Posterior vena cava (tissue), 2 donors: ENCODE measurements at places on chromosomes 5 and 9. TPM values are rescaled to one million over a fixed set of nuclear protein-coding genes. Genes with fewer than 3 reads are reported as not detected.

DNA sequence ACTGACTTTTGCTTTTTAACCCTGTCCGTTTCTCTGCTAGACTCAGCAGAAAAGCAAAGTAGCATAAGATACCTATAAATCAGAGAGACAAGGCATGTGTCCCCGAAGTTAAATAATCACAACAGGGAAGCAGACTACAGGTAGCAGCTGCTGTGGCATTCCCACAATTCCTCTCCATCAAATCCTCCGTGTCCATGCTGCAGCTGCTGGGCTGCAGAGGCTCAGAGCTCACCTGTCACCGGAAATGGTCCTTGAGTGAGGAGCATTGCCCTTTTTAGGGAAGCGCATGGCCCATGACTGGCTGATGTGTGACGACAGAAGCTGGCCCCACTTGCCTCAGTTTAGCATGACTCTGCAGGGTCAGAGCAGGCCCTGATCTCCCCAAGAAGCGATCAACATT lies 125.0 kb downstream of the MSX2 start:
- DNase-seq = no peak

GRCh38 chr5:131994533-131995226 lies 16.8 kb downstream of the ACSL6 start:
- DNase-seq = peak; percentile 57

GRCh38 chr9:71909887-71910649 lies 925 bp downstream of the ABHD17B start:
- DNase-seq = peak; percentile 85

TENT4A gene
- 24.3 TPM for total RNA-seq

- no peak for DNase-seq
Measured at GRCh38 chr9:99326112-99326916, 104.2 kb downstream of the SEC61B start.

PPP3R2 gene
- not detected for total RNA-seq

CDH9 gene
- not detected for total RNA-seq

DNA sequence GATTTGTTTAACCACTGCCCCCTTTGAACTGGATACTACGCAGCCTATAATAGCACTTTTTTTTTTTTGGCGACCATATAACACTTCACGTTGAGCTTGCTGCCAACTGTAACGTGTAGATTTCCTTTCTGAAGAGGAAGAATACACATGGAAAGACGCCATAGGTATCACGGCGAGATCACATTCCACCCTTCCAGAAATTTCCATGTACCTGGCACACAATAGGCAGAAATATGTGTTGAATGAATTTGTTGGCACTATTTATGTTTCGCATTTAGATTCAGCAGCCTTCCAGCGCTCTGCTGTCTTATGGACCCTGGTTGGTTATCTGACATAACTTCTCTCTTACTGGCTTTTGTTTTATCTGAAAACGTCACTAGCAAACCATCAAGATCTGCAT lies 250.3 kb downstream of the SLIT3 start:
- DNase-seq = no peak

CANX gene
- total RNA-seq = 525 TPM

FAM81B gene
- not detected for total RNA-seq

GRXCR2 gene
- total RNA-seq = not detected

GRCh38 chr5:58351190-58351589 lies 108.7 kb downstream of the PLK2 start:
- DNase-seq = no peak

- DNase-seq = no peak
Measured at GRCh38 chr9:124717597-124717996, 53.5 kb downstream of the NR6A1 start.

DNA sequence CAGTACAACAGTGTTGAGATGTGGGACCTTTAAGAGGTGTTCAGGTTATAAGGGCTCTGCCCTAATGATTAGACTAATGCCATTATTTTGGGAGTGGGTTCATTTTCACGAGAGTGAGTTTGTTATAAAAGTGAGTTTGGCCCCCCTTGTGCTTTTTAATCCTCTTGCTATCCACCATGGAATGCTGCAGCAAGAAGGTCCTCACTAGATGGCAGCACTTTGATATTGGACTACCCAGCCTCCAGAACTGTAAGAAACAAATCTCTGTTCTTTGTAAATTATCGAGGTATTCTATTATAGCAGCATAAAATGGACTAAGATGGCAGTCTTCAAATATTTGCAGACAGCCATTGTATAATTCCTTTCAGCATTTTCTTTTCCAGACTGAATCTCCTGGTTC lies 212.4 kb downstream of the LRRC70 start:
- no peak for DNase-seq

- no peak for DNase-seq
Measured at GRCh38 chr5:24364711-24365110, 280.1 kb downstream of the CDH10 start.

GRCh38 chr5:141512390-141512910 lies 23.6 kb downstream of the PCDHGC5 start:
- DNase-seq = peak; percentile 94

ESM1 gene
- 0.19 TPM for total RNA-seq

RORB gene
- 0.62 TPM for total RNA-seq

RNF183 gene
- not detected for total RNA-seq

CNTFR gene
- total RNA-seq = 15.5 TPM

DNA sequence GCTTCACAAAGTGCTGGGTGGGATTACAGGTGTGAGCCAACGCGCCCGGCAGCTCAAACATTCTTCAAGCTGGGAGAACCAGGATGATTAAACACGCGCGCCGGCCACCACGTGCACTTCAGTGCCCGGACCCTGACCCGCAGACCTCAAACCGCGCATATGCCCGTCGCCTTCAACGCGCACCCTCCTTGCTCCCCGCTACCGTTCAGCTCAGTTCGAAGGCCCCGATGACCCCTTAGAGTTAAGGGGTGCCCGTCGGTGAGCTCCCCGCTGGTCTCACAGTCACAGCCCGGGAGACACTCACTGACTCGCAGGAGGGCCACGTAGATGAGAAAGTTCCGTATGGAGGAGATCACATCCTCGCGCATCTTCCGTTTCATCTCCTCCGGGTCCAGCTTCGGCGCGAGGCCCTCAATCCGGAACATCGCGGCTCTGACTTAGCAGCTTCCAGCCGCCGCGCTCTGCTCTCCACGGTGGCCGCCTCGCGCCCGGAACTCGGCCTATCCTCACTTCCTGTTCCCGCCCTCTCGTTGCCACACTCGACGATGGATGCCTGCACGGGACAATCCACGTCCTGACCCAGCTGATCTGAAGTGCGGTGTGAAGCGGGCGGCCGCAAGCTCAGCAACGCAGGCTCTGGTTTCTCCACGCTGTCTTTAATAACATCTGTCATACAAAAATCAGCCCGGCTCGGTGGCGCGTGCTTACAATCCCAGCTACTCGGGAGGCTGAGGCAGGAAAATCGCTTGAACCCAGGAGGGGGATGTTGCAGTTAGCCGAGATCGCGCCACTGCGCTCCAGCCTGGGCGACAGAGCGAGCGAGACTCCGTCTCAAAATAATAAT lies at the start of gene TOMM5:
TOMM5 (minus strand) TSS at position 490 of the 844 bp plus-strand sequence; CDS start at position 425, 65 bp downstream.
- peak; percentile 98 for DNase-seq

DNA sequence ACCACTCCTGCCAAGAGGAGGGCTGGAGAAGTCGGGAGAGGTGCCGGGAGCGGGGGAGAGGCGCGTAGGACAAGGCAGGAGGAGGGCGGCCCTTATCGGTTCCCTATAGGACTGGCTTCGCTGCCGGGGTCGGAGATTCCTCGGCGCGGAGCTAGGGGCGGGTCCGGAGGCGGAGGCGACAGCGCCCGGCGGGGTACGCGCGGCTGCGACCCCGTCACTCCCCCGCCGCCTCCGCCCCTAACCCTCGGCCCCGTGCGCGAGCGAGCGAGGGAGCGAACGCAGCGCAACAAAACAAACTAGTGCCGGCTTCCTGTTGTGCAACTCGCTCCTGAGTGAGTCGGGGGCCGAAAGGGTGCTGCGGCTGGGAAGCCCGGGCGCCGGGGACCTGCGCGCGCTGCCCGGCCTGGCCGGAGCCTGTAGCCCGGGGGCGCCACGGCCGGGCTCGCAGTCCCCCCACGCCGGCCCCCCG lies 2.0 kb downstream of the GLIS3 start:
- DNase-seq = peak; percentile 91

- DNase-seq = no peak
Measured at GRCh38 chr9:3371842-3372241, 154.0 kb downstream of the RFX3 start.

- no peak for DNase-seq
Measured at GRCh38 chr9:69411931-69412740, 87.1 kb downstream of the ENTREP1 start.

- DNase-seq = no peak
Measured at GRCh38 chr5:35919191-35919590, 19.2 kb downstream of the CAPSL start.

DNA sequence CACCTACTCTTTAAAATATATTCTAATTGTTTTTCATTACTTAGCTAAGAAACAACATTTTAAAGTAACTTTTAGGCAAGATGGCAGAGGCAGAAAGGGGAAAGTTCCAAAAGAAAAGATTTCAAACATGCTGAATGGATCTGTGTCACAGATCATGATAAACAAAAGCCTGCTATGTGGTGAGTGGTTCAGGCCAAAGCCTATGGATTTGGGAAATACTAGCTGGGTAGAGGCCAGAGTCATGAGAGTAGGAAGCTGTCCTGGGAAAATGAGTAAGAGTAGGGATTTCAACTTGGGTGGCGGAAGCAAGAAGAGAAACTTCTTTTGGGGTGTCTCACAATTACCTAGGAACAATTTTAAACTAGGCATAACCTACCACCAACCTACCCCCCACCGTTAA lies 68.7 kb upstream of the GRHPR start:
- DNase-seq = no peak

PCDHA5 gene
- 0.14 TPM for total RNA-seq

- DNase-seq = no peak
Measured at GRCh38 chr5:63553073-63553472, 409.2 kb downstream of the HTR1A start.

DNA sequence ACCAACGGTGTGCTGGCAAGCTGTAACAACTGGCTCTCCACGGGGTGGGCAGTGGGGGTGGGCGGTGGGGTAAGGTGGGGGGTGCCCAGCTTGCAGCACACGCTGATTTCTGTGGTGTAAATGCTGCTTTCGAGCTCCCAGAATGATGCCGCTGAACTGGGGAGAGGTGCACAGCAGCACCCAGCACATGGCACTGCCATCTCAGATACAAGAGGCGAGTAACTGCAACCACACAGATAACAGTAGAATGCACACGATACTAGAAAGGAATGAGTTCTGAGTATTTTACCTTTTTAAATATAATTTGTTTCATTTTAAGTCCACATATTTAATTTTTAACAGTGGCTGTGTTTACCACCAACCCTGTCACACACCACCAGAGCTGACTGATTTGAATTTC lies 87.9 kb downstream of the SEMA4D start:
- no peak for DNase-seq

ADGRV1 gene
- total RNA-seq = 0.19 TPM

GRCh38 chr9:137379761-137380161 lies 43.2 kb downstream of the EXD3 start:
- DNase-seq = no peak

HDHD3 gene
- total RNA-seq = 10.6 TPM

PNPLA7 gene
- total RNA-seq = 4.6 TPM

MLANA gene
- total RNA-seq = not detected

DNA sequence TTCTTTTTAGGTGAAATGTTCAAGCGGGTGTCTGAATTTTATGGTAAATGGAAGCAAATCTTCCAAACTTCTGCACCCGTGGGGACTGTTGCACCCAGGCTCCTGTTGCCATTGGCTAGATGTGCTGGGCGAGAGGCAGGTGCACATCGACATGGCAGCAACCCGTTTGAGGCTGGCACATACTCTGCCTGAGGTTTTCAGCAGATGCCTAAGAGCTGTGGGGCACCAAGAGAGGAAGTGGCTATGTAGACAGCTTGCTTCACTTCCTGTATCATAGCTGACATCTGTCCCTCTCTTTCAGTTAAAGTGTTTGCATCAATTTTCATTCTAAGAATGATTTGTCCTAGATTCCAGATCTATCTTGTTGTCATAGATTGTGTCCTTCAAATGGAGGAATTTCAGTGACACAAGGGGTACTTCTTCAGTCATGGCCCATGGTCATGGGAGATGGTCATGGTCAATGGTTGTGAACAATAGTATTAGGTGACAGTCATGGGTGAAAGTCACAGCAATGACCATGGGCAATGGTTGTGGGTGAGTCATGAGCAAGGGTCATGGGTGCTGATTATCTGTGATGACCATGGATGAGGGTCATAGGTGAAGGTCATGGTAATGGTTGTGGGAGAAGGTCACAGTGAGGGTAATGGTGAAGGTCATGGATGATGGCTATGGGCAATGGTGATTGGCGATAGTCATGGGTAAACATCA lies 115.1 kb upstream of the IRX4 start:
- DNase-seq = no peak

DNA sequence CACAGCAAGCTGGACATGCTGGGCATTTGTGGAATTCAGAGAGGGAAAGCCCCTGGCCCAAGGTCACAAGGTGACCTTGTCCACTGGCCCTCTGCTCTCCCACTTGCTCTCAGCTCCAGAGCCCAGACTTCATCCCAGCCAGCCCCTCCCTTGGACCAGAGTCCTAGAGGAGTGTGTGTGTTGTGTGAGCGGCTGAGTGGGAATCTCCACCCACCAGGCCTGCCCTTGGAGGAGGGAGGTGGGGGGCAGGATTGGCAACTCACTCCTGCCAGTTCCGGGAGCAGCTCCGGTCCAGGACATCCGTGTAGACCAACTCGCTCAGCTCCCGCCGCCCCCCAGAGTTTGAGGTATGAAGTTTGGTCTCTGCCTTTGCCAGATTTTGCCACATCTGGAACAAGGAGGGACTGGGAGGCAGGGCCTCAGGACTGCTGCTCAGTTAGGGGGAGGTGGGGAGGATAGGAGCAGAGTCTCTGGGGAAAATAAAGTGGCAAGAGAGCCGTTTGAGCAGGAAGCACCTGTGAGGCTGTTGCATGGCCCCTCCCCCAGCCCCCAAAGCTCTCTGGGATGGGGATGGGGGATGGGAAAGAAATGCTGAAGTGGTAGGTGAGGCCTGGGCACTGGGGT lies 1.4 kb downstream of the MZB1 start:
- DNase-seq = peak; percentile 77

DNA sequence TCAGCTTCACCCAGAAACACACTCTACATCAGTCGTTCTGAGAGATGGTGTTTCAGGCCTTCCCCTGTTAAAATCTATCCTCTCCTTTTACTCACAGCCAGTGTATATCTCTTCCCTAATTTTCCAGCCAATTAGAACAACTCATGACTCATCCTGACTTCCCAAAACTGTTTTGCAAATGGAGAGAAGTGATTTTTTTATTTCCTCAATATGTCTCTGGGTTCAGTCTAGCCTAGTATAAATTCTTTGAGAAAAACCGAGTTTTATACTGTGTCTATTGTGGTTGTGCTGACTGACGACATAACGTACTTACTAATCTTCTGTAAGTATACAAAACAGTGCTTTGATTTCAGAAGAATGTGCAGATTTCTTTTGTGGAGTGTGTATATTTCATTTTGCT lies 28.4 kb upstream of the CAST start:
- no peak for DNase-seq

PRR7 gene
- 0.79 TPM for total RNA-seq

C5orf52 gene
- total RNA-seq = not detected

IL5 gene
- not detected for total RNA-seq
